Metanephros (tissue), 2 donors: ENCODE measurements at places on chromosomes 1 and 21. TPM values are rescaled to one million over a fixed set of nuclear protein-coding genes. Genes with fewer than 3 reads are reported as not detected.

The RAB25 gene
- 34.3 TPM for total RNA-seq

The ANKRD45 gene
- 3.5 TPM for total RNA-seq

The ELAPOR1 gene
- 2.1 TPM for total RNA-seq

The NR0B2 gene
- 16.1 TPM for total RNA-seq

The KDF1 gene
- total RNA-seq = 8.9 TPM

The NFIA gene
- total RNA-seq = 43.3 TPM

The CYYR1 gene
- 21.1 TPM for total RNA-seq
